Skeletal muscle cell (primary cell): ENCODE measurements at places on chromosomes 1 and 21.

DNA sequence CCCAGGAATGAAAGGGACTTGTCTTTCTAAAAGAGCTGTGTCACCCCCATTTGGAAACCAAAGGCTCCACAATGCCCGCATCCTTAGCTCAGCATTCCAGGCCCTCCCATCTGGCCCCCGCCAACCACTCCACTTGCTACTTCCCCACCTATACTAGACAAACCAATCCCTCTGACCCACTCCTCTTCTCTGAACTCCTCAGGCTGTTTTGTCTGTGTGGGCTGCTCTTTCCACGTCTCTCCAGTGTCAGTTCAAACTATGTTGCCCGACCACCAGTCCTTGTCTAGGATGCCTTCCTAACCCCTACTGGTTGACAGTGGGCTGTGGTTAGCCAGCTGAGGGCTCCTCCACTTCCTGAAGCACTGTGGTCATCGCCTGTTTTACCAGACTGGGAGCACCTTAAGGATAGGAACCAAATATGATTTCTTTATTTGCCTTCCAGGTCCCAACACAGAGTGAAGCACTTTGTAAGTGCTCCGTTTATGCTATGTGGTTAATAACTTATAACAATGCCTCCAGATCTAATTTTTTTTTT lies 8.1 kb upstream of the COA7 start:
- DNase-seq = no peak

- no peak for DNase-seq
These were observed 13.0 kb upstream of the C1orf174 start for GRCh38 chr1:3912809-3913685.

DNA sequence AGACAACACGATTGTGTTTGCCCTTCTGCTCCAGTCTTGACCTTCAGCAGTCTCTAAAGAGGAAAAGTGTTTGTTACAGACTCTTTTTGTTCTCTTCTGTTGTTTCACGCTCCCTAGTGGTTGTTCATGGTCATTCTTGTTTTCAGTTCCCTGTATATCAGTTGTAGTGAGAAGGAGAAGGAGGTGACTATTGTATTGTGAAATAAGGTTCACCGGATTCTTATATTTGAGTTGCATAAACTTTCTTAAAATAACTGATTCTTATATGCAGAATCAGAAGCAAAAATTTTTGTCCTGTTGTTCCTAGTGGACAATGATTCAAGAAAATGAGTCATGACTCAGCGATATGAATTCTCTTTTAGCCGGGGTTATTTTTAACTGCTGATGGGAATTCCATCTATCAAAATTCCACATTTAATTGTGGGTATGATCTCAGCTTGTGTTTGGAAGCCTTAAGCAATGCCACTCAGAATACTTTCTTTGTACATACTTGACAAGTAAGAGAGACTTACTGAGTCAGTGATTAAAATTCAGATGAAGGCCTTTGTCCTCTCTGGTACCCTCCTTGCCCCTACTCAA lies 152.2 kb downstream of the CLEC20A start:
- DNase-seq = peak; percentile 80

GRCh38 chr1:4344065-4344732 lies 310.2 kb upstream of the AJAP1 start:
- DNase-seq = no peak

GRCh38 chr1:197199923-197200271 lies 53.4 kb upstream of the ASPM start:
- DNase-seq = no peak

DNA sequence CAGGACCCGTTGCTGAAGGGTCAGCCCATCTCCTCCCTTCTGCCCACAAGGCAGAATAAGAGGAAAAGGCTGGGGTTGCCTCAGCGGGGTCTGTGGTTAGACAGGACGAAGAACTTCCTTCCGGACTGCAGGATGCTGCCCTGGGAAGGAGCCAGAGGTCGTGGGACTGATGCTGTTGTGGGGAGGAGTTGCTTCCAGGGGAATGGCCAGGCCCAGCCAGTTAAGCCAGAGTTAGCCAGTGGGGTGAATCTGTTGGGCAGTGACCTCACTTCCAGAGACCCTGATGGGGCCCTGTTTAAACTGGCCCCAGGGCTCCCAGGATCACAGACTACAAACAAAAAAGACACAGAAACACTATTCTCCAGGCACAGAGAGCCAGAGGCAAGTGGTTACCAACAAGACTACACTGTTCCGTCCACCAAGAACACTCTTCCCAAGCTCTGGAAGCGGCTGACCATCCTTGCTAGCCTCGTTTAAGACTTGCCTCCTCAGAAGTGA lies 13.0 kb downstream of the FAM229A start:
- DNase-seq = peak; percentile 29

- DNase-seq = no peak
These were observed 31.2 kb downstream of the PIK3C2B start for GRCh38 chr1:204463125-204464060.

GRCh38 chr1:229325401-229325800 lies 17.4 kb downstream of the CCSAP start:
- no peak for DNase-seq

DNA sequence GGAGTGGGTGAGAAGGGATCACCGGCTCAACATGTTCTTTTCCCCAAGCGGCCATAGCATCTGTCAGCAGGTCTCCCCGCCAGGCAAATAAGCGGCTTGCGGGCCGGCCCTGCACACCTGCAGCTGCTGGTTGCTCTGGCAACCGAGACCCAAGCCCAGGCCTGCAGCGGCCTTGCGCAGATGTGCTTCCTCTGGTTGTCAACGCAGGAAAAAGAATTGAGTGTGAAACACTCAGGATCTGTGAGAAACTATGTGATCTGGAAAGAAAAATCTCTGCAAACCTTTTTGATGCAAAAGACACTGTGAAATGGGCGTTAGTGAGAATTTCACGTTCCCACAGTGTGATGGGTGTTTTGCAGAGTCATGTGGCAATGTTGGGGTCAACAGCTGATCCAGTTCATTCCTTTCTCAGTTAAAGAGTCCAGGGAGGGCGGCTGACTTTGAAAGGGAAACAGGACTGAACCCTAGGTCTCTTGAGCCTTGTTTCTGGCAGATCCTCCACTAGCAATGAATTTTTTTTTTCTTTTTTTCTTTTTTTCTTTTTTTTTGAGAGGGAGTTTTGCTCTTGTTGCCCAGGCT lies 28.4 kb downstream of the TOMM20 start:
- no peak for DNase-seq

- DNase-seq = no peak
These were observed 12.5 kb downstream of the H6PD start for GRCh38 chr1:9246841-9247785.

DNA sequence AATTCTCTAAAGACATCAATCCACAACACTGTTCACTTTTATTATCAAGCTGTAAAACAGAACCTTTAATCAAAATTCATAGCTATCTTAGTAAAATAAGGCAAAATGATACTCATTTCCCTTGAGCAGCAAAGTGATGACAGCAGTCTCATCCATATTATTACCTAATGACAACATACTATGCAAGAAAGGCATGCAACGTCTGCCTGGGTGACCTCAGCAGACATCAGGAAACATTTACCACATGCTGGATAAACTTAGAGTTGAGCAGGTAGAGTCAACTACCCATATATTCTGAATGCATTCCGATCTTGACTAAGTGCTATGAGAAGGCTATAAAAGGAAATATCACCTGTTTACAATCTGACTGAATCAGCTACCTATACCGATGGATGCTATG lies 145.1 kb downstream of the SIPA1L2 start:
- DNase-seq = no peak

GRCh38 chr1:31181515-31182343 lies 58.0 kb downstream of the NKAIN1 start:
- no peak for DNase-seq

DNA sequence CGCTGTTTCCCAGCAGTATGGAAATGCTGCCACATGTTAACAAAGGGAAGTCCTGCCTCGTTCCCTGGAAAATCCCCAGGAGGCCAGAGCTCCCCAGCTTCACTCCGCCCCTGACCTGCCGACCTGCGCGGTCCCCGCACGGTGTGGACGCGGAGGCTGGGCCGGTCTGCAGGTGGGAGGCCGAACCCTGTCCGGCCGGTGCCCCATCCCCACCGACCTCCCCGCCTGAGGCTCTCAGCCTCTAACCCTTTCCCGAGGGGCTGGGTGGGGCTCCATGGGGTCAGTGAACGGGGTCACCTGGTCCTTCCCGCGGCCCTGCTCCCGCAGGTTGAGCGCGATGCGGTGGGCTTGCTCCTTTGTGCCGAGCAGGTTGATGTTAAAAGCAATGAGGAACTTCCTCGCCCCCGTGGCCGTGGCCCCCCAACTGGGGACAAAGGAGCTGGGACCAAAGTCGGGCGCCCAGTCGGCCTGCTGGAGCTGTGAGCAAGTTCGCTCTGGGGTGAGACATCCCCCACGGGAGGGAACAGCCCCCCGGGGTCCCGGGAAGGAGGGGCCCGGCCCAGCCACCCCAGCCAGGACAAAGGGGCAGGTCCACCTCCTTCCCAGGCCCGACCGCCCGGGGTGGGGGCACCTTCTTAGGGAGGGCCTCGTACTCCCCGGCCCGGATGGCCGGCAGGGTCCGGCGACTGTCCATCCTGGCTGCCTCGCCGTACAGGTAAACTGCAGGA lies 4.0 kb downstream of the FTCD start:
- DNase-seq = no peak

GRCh38 chr1:70754701-70755100 lies 292.9 kb downstream of the PTGER3 start:
- no peak for DNase-seq

DNA sequence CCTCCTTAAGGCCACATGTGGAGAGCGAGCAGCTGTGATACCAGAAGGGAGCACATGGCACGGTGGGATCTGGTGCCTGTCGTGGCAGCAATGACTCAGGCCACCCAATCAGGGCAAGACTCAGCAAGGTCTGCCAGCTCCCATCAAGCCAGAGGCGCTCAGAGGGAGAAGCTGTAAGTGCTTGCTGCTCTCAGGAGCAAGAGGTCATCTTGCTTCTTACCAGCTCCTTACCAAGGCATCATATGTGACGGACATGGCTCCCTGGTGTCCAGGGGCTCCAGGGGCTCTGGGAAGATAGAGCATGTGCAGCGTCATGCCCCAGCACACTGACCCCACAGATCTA lies 72.9 kb downstream of the ITPKB start:
- no peak for DNase-seq

DNA sequence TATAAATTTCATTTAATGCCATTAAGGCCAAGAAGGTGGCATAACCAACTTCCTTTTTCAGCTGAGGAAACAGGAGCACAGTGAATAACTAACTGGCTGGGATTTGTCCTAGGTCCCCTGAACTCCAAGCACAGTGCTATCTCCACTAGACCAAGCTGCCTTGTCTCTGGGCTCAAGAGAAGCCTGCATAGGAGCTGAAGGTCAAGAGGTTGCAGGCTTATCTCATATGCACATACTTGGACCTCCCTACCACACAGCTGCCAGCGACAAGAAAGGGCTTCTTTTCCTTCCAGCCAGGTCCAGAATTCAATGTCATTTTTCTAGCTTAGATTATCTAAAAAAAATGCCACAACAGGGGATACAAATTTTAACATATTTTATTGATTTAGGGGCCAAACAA lies 27.1 kb downstream of the AK2 start:
- no peak for DNase-seq

GRCh38 chr1:33735624-33736023 lies 128.3 kb upstream of the HMGB4 start:
- DNase-seq = no peak
